ENCODE measurements at places on chromosomes 12 and 14. TPM values are rescaled to one million over a fixed set of nuclear protein-coding genes. Genes with fewer than 3 reads are reported as not detected.

DNA sequence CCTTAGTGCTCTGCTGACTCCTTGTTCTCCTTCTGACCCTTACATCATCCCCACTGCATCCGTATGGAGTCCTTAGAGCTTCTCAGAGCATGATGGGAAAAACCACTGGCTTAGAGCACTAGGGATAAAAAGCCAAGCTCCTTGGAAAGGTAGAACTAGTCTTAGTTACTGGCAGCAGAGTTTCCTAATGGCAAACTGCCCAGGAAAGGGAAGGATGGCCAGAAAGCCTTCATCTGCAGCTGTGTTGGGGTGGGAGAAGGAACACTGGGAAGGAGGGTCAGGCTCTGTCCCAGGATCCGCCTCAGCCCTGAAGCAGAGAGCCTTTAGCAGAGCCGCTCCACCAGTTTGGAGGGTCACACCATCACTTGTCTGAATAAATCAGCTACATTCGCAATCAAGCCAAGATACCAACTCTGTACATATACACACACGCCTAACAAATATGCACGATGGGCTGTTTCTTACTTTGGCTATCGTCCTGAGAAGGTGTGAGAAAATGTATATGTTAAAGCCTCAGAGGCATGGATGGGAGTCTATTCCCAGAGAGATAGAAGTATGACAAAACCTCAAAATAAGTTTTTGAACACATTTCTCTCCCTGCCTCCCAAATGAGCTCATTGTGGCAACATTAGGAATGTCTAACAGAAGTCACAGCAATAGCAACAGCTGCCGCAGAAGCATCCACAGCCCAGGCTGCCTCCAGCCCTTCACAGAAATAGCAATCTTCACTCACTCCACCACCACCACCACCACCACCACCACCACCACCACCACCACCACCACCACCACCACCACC lies 18.6 kb upstream of the GALNT8 start:
- no peak for DNase-seq

- no peak for DNase-seq
Observed at GRCh38 chr14:33404054-33404453, 465.4 kb downstream of the NPAS3 start.

GRCh38 chr12:52097045-52097666 lies 17.7 kb downstream of the SMIM41 start:
- DNase-seq, result no peak

GRCh38 chr14:104421401-104421821 lies 158.2 kb upstream of the C14orf180 start:
- no peak for DNase-seq

The SLC15A4 gene
- total RNA-seq, result 40.7 TPM

Measured in omental fat pad (tissue), 4 donors.